Activated CD4-positive, alpha-beta T cell treated with anti-CD3 and anti-CD28 coated beads, Interleukin-2, amount 50 U/mL, for 48 hours (primary cell): ENCODE measurements at places on chromosomes 2 and 18.

- peak; percentile 76 for DNase-seq
Observed at GRCh38 chr2:240557808-240558207, at the start of gene ANKMY1. TSS of gene ANKMY1 (minus strand) at chr2:240557988. CDS start at chr2:240557335, 653 bp downstream.

DNA sequence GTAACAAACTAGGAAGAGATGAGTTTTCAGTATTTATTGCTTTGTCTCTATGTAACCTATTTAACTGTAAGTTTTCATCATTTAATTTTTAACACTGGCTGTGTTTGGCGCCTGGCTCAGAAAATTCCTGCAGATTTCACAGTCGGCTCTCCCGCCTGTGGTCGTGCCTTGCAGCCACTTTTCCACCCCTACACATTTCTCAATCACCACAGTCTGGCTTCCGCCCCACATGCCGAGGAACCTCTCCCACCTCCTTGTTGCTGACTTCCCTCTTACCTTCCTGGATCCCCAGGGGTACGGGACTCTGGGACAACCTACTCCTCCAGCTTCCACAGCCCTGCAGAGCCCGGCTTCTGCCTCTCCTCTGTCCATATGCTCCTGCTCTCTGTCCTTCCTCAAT, 41.6 kb upstream of the MGAT4A start:
- DNase-seq: no peak

DNA sequence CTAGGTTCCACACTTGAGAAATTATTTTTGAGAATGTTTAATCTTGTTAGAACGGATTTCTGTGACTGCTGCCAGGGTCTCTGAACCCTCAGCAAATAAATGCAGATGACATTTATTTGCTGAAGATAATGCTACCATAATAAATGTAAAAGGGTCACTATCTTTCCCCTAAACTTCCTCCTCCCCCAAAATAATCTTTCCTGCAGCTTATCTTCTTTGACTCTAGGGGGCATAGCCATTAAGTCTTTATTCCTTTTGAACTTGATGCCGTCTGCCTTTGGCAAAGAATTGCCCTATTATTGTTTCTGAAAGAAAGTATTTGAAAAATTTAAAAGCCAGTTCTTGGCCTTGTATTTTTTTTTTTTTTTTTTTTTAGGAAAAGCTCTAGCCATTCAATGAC, 63.6 kb upstream of the ACSL3 start:
- no peak for DNase-seq

DNA sequence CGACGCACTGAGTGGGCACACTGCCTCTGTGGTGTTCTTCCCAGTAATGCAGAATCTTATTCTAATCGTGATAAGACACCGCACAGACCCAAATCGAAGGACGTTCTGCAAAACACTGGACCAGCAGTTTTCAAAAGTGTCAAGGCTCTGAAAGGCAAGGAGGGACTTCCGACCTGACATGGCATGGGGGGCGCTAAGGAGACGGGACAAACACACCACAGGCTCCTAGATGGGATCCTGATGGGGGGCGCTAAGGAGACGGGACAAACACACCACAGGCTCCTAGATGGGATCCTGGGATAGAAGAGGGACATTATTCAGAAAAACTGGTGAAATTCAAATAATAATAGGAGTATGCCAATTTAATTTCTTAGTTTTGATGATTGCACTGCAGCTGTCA, 191.4 kb downstream of the LDLRAD4 start:
- no peak for DNase-seq

DNA sequence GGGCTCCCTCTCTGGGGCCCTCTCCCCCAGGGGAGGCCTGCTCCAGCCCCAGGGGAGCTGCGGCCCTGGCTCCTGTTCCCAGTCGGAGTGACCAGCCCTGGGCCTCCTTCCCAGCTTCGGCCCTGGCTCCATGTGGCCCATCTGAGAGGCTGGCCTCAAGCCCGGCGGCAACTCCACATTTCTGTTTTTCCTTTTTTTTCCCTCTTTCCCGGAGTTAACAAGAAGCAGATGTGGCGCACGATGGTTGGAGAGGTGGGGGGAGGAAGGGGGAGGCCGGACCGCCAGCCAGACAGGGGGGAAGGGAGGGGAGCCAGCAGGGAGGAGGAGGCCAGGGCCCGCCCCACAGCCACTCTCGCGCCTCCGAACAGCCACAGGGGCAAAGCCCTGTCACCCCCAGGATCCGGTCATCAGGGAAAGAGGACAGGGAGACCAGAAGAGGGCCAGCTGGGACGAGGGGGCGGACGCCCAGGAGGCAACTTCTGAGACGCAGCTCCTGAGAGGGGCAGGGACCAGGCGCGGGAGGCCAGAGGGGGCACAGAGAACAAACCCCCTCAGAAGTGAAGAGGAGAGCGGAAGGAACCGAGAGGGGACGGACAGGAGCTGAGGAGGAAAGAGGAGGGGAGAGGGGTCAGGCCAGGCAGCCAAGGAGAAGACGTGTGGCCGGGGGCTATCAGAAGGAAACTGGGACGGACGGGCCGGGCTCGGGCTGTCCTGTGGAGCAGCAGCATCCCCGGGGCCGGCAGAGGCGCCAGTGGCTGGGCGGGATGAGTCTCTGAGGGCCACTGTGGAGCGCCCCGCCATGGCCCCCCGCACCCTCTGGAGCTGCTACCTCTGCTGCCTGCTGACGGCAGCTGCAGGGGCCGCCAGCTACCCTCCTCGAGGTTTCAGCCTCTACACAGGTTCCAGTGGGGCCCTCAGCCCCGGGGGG, at the start of gene EMILIN1:
Gene EMILIN1, plus strand, starts transcription at position 349 of the 928 bp plus-strand sequence. Its CDS starts 451 bp downstream, at position 800.
- DNase-seq: no peak

GRCh38 chr2:236744281-236744705, 174.7 kb downstream of the ACKR3 start:
- DNase-seq: no peak

GRCh38 chr2:11938196-11938595, 191.8 kb downstream of the LPIN1 start:
- no peak for DNase-seq

- DNase-seq: no peak
Observed at GRCh38 chr2:141207036-141207385, 923.8 kb downstream of the LRP1B start.

GRCh38 chr2:26692279-26692896, at the start of gene KCNK3:
TSS of gene KCNK3 (plus strand) at chr2:26692722. CDS start at chr2:26692876, 154 bp downstream.
- DNase-seq: peak; percentile 45

DNA sequence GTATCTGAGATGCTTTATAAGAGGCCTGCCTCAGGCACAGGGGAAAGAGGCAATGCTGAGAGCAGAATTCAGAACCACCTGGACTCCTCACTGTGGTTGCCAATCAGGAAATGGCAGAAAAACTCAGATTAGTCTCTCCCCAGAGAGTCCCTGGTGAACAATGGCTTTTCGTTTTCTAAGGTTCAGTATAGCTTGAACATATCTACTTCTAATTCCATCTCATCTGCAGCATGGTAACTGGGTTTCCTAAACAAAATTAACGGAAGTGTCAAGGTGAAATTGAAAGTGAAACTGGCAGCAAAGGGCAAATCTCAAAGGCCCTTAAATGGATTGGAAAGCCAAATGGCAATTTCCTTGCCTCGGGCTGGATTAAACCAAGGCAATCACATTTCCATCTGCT, 480.2 kb upstream of the ACVR2A start:
- no peak for DNase-seq

- DNase-seq: no peak
Observed at GRCh38 chr2:71604726-71605120, 151.4 kb downstream of the DYSF start.

GRCh38 chr2:109318949-109319342, 189.9 kb downstream of the SH3RF3 start:
- DNase-seq: no peak

- DNase-seq: no peak
Observed at GRCh38 chr2:39851651-39852110, 72.6 kb upstream of the THUMPD2 start.

DNA sequence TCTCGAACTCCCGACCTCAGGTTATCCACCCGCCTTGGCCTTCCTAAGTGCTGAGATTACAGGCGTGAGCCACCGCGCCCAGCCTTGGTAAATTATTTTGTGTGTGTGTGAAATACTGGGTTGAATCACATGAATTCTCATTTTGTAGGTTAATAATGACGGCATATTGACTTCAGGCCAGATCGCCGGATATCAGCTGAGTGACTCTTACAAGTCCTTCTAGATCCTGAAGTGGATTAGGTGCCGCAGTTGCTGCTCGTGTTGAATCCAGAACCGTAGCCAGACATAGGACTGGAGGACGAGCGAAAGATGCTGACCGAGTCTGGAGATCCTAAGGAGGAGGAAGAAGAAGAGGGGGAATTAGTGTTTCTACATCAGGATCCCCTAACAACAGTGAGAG, 12.2 kb upstream of the KIF3C start:
- no peak for DNase-seq

DNA sequence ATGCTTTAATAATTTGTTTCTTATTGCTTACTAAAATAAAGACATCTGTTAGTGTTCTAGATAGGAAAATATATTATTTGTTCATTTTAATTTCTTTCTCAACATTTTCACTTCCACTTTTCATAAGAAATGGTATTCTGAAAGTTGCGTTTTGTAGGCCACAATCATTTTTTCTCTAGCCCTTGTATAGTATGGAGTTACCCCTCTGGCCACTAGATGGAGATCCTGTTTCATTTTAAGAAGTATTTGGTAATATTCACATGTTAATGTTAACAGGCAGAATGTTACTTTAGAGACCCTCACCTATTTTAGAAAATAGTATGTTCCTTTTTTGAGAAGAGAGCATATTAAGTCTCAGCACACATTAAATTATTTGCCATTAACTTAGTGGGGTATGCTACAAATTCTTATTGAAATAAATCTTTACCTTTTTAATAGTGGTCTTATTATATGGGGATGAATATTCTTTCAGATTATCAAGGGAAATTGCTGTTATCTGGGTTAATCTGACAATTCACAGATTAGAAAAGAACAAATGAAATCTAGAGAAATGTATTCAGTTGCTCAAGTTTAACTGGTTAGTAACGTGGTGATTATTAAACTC, 73.9 kb upstream of the TTC27 start:
- DNase-seq: no peak

GRCh38 chr2:241571821-241572620, 13.5 kb downstream of the BOK start:
- DNase-seq: no peak

GRCh38 chr2:103208916-103209315, 447.1 kb downstream of the TMEM182 start:
- DNase-seq: no peak

DNA sequence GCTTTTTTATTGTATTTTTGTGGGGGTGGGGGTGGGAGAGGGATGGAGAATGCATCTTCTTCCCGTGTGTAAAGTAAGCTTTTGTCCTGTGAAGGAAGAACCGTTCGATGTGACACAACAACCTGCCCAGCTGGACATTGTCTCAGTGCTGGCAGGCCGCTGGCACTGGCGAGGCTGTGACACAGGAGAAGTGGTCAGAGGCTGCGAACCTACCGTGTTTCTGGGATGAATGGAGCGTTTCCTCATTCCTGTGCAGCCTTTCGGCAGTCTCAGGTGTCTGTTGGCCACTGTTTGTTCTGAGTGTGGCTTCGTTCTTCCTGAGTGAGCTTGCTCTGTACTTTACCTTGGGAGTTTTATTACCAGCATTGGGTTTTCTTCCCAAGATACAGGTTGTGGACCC, 8.0 kb downstream of the RAMP1 start:
- no peak for DNase-seq

DNA sequence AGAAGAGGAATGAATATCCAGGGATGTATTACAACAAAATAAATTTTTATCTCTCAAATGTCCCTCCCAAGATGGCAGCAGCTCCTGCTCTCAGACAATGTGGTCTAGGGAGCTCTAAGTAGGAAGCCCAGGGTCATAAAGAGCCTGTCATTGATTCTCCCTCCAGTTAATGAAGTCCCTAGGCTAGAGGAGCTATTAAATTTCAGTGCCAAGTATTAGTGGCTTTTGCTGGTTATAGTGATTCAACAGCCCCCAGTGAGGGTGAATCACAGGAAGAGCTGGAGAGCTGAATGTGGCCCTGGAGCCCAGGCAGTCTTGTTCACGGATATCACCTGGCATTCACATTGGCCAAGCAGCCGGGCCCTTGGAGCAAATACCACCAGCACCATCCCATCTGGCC, 109.8 kb upstream of the YPEL5 start:
- DNase-seq: no peak

DNA sequence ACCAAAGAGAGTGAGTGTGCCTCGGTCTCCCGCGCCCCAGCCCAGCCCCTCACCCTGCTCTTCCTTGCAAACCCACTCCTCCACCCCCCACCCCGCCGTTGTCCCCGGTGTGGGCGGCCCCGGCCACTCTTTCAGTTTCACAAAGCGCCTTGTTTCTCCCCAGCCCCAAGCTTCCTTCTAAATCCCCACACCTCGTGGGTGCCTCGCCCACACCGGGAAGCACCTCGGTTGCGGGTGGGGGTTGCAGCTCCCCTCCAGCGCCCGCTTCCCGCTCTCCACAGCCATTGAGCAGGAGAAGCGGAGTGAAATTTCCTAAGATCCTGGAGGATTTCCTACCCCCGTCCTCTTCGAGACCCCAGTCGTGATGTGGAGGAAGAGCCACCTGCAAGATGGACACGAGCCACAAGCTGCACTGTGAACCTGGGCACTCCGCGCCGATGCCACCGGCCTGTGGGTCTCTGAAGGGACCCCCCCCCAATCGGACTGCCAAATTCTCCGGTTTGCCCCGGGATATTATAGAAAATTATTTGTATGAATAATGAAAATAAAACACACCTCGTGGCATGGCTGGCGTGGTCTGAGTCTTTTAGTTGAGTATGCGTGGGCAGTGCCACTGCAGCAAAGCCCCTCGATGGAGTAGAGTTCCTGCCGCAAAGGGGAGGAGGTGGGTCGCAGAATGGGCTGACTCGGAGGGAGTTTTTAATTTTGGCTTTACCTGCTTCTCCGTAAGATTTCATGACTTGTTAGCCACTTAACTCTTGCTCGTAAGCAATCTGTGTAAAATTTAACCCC, 848 bp downstream of the TMSB10 start:
- DNase-seq: peak; percentile 76
